ENCODE measurements at places on chromosomes 11 and 22.

DNA sequence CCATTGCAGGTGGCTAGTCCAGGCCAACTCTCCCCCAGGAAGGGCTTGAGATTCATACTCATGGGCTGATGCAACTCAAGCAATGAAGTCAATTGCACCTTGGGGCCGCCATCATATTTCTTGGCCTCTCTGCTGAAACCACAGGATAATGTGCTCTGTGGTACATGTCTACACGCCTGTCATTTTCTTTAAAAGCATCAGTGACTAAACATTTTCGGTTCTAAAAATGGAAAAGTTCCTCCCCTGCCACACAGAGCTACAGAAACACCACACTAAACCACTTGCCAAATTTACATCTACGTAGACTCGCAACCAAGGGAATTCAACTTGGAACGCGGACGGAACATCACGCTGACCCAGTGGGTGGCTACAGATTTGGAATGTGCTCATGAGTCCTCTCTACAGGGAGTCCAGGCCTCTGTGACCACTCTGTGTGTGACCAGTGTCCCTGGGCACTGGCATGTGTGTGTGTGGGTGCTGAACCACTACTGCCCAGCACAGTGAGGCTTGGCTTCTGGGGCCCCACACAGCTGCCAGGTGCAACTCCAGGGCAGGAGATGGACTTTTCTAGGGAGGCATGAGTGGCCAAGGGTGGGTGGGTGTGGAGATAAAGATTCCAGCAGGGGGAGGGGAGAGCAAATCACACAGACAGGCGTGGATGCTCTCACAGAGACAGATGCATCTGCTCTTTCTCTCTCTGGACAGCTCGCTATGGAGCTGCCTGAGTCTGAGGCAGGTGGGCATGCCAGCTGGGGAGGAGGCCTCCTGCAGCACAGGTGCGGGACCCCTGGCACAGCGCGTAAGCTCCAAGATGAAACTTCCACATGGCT is 261.9 kb downstream of the CTTN start:
- DNase-seq = no peak
- no peaks in the 10 kb centered on the region for H3K27me3 ChIP-seq
- H3K36me3 ChIP-seq = no peaks in the 10 kb centered on the region

DNA sequence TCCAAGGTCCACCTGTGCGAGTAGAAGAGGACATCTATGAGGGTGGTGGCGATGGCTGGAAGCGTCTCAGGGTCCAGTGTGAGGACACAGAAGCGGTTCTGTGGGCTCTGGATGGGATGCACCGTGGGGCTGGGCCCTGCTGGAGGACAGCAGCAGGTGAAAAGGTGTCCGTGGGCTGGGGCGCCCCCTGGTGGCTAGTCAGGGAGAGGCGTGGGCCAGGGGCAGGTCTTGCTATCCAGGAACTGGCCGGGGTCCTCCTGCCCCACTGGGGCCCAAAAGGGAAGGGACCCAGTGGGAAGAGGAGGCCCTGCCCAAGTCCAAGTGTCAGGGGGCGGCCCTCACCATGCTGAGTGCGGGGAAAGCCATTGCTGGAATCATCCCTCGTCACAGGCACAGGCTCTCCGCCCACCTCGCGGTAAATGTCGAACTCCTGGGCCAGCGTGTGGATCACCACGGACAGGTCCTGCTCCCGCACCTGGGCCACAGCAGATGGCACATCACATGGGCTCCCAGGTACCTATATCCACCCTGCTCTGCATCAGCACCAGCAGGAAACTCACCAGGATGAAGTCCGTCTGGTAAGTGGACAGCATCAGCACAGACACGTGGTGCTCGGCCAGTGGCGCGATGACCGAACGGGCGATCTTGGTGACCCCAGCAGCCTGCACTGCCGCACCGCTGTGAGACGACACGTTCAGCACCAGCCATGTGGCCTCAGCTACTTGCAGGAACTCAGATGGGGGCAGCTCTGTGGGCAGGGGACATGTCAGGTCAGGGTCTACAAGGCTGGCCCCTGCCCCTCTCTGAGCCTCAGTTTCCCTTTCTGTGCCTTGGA is 2.3 kb downstream of the CASTOR1 start:
- no peak overlapping the region for H3K27ac ChIP-seq
- no peaks in the 10 kb centered on the region for H3K27me3 ChIP-seq
- peaks cover 33% of the 10 kb centered on the region for H3K4me1 ChIP-seq
- peaks cover 3% of the 10 kb centered on the region for H3K36me3 ChIP-seq

DNA sequence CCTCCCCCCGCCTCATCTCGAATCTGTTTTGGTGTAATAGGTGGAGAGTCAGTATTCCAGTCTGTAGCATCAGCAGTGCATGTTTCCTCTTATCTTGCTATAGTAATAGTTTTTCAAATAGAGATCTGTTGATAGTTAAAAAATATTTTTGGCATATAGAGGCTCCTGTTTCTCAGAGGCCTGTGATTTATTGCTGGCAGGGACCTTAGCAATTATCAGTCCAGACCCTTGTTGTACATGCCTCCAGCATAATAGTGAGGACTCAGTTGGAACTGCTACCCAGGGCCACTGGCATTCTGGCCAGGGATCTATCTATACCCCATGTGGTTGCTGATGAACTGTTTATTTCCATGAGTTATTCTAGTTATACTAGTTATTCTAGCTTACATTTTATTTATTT is 52.6 kb downstream of the SPECC1L start:
- no peak overlapping the region for H3K27ac ChIP-seq
- H3K27me3 ChIP-seq = no peaks in the 10 kb centered on the region
- H3K4me1 ChIP-seq = peaks cover 2% of the 10 kb centered on the region

- H3K27ac ChIP-seq = no peak overlapping the region
- no peak for DNase-seq
- peaks cover 17% of the 10 kb centered on the region for H3K36me3 ChIP-seq
- H3K4me1 ChIP-seq = no peaks in the 10 kb centered on the region
- H3K27me3 ChIP-seq = no peaks in the 10 kb centered on the region
Measured at GRCh38 chr22:31614781-31615490, 47.1 kb downstream of the PISD start.

- H3K27ac ChIP-seq = no peak overlapping the region
- peaks cover 24% of the 10 kb centered on the region for H3K36me3 ChIP-seq
- no peaks in the 10 kb centered on the region for H3K27me3 ChIP-seq
- H3K4me1 ChIP-seq = peaks cover 3% of the 10 kb centered on the region
- peak; percentile 12 for DNase-seq
Measured at GRCh38 chr11:65851083-65851579, 6.8 kb downstream of the CFL1 start.

DNA sequence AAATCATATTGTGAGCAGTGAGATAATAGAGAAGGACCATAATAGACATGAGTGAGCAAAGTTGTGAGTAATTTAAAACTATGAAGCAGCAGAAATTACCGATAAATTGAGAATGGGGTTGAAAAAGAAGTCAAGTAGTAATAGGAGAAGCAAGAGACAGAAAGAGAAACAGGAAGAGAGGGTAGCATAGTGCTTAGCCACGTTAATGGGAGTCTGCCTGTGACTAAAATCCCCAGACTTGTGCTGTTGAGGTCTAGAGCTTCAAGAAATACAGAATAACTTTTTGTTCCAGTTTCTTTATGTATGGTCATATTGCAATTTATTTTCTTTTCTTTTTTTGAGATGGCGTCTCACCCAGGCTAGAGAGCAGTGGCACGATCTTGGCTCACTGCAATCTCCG is 368.7 kb downstream of the METTL15 start:
- H3K36me3 ChIP-seq = no peaks in the 10 kb centered on the region
- DNase-seq = no peak
- no peaks in the 10 kb centered on the region for H3K4me1 ChIP-seq
- H3K27me3 ChIP-seq = no peaks in the 10 kb centered on the region

GRCh38 chr11:94153320-94153719 is 24.7 kb downstream of the PANX1 start:
- no peak for DNase-seq
- H3K27ac ChIP-seq = no peak overlapping the region
- H3K27me3 ChIP-seq = no peaks in the 10 kb centered on the region
- H3K36me3 ChIP-seq = no peaks in the 10 kb centered on the region
- no peak overlapping the region for H3K4me3 ChIP-seq

DNA sequence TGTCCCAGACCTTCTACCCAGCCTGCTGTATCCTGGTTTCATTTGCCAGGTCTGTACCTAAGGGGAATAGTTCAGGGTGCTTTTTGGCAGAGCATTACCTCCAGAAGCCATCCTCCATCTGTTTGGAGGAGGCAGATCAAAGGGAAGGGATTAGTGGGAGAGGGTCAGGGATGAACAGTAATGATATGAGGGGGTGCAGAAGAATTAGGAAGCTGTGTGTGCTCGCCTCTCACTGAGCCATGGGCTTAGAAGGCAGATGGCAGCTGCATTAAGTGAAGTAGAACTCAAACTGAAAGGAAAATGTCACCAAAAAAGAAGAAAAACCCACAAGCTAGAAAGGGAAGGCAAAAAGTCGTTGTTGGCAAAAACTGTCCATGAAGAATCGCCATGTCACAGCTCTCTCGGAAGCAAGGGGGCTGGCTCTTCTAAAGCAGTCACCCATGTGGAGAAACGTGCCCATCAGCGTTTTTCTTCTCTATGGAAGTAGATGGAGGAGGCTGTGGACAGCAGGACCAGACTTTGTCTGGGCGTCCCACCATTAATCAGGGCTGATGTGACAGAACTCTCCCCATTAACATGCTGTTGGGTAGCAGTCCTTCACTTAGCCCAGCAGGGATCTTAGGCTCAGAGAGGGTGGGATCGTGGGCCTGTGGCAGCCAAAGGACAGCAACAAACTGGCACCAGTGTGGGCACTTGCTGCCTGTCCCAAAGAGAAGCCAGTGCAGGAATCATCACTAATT is 46.8 kb downstream of the CEP164 start:
- H3K36me3 ChIP-seq = peaks cover 21% of the 10 kb centered on the region
- no peak overlapping the region for H3K4me3 ChIP-seq
- H3K4me1 ChIP-seq = no peaks in the 10 kb centered on the region
- DNase-seq = no peak

- H3K36me3 ChIP-seq = no peaks in the 10 kb centered on the region
- no peak for DNase-seq
- no peak overlapping the region for H3K4me3 ChIP-seq
- H3K27ac ChIP-seq = no peak overlapping the region
- H3K27me3 ChIP-seq = no peaks in the 10 kb centered on the region
- H3K4me1 ChIP-seq = no peaks in the 10 kb centered on the region
Measured at GRCh38 chr11:110098645-110099044, 5.5 kb downstream of the ZC3H12C start.

DNA sequence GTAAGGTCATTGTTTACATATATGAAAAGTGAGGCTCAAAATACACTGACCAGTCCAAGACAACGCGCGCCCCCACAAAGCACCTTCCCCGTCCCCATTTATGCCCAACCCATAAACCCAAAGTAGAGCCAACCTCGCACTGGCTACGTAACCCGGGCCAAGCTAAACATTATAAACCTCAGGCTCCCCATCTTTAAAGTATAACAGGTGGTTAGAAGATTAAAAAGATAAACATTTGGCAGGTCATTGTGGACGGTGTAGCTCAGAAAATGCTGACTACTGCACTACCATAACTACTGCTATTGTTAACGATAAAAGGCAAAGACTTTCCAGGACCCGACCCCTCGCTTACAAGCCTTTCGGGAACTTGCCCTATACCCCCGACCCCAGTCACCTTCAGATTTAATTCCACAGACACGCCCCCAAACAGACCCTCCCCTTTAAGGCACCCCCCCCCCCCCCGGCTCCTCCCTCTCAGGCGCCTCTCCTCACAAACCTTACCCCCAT is 470 bp downstream of the NUMA1 start:
- no peaks in the 10 kb centered on the region for H3K36me3 ChIP-seq
- DNase-seq = peak; percentile 68
- peak overlapping the region; percentile 93 for H3K27ac ChIP-seq
- no peaks in the 10 kb centered on the region for H3K27me3 ChIP-seq
- peaks cover 4% of the 10 kb centered on the region for H3K4me1 ChIP-seq
- peak overlapping the region; percentile 86 for H3K4me3 ChIP-seq

DNA sequence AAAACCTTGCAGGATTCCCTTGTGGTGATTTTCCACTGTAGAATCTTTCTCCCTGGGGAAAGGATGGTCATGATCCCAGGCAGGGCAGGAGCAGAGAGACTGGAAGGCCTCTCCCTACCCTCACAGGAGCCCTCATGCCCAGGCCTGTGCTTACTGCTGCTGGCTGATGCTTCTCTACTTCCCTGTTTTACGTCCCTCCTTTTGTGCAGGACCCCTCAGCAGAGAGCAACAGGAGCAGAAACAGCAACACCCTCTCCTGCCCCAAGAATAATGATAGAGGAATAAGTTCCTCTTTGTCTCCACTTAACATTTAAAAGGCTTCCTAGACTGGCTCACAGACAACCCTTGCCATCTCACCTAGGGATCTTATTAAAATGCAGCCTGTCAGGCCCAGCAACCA is 3.6 kb downstream of the ISX start:
- no peaks in the 10 kb centered on the region for H3K27me3 ChIP-seq
- H3K4me1 ChIP-seq = no peaks in the 10 kb centered on the region
- no peak for DNase-seq

DNA sequence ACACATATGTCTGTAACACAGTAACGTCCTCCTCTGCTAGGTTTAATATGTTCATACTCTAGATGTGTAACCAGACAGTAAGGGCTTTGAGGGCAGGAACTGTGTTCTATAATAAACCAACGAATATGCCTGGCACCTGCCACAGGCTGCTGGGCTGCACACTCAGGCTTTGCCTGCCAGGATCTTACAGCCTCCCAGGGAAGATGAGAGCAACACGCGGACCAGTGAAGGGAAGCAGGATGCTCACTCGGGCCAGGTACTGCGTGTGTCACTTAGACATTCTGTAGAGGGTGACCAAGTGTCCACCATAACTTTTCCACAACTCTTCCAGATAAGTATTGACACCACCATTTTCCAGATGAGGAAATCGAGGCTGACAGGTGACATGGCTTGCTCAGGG is 21.7 kb upstream of the BAIAP2L2 start:
- no peaks in the 10 kb centered on the region for H3K4me1 ChIP-seq
- no peak overlapping the region for H3K4me3 ChIP-seq
- no peak for DNase-seq
- no peaks in the 10 kb centered on the region for H3K27me3 ChIP-seq
- peaks cover 14% of the 10 kb centered on the region for H3K36me3 ChIP-seq
- no peak overlapping the region for H3K27ac ChIP-seq

DNA sequence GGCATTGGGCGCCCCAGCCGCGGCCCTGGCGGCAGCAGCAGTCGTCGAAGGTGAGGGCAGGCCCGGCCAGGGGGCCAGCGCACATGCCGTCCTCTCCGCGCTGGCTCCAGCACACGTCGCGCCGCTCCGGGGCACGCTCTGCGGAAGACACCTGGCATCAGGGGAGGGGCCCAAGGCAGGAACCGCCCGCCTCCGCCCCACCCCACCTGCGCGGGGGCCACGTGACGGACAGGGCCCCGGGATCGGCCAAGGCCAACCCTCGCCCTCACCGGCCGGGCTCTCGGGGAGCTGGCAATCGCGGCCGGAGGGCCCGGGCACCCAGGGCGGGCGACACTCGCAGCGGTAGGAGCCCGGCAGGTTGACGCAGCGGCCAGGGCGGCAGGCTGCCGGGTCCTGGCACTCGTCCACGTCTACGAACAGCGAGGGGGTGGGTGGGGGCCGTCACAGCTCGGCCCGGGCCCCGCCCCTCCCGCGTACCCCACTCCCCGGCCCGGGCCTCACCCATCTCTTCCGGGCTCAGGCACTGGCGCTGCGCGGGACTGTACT is 14.9 kb downstream of the SCYL1 start:
- no peaks in the 10 kb centered on the region for H3K27me3 ChIP-seq
- peak overlapping the region; percentile 94 for H3K27ac ChIP-seq
